K562 (cell line): ENCODE measurements at places on chromosomes 4 and X.

GRCh38 chrX:30296408-30297254 is 12.6 kb downstream of the NR0B1 start:
- no peak overlapping the region for H3K4me3 ChIP-seq
- no peak overlapping the region for H3K27ac ChIP-seq
- no peaks in the 10 kb centered on the region for H3K4me1 ChIP-seq

DNA sequence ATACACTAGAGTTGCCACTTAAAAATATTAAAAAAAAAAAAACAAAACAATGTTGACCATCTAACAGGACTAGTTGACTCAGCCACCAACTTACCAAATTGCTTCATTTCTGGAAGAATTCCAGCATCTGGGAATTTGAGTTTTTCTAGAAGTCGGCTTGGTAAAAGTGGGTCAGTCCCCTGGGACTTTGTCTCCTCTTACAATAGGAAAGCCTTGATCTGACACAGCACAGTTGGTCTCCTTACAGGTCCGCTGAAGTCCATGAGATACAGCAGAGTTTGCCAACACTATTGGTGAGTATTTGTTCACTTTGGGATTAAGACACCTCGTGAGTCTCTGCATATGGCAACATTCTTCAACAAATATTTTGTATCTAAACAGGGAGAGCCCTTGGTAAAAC is 18.2 kb upstream of the DDIT4L start:
- H3K27me3 ChIP-seq = no peaks in the 10 kb centered on the region
- no peak overlapping the region for H3K4me3 ChIP-seq
- H3K27ac ChIP-seq = no peak overlapping the region
- no peak for DNase-seq
- H3K4me1 ChIP-seq = no peaks in the 10 kb centered on the region
- no peaks in the 10 kb centered on the region for H3K36me3 ChIP-seq

DNA sequence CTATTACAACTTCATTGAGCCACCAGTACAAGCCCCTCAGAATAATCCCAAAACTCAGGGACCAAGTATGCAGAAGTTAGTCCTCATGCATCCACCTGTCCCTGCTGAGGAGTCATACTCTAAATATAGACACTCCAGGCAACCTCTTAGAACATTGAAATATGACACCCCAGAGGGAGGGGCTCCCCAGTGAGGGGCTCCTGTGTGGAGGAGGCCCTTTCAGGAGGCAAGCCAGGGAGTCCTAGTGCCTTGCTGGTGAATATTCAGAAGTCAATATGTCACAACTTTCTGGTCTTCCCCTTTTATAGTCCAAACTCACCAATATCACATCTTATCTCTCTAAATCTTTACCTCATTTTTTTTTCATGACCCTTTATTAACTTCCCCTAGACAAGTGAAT is 1.6 kb upstream of the ARMCX6 start:
- peak overlapping the region; percentile 26; the same call in 1 of the 3 replicates for H3K27ac ChIP-seq
- DNase-seq = no peak
- H3K4me1 ChIP-seq = peaks cover 6% of the 10 kb centered on the region; the same call in 2 of the 3 replicates
- H3K4me3 ChIP-seq = no peak overlapping the region
- no peaks in the 10 kb centered on the region for H3K27me3 ChIP-seq

- H3K4me3 ChIP-seq = no peak overlapping the region
- no peaks in the 10 kb centered on the region for H3K4me1 ChIP-seq
- H3K27ac ChIP-seq = no peak overlapping the region
- no peaks in the 10 kb centered on the region for H3K27me3 ChIP-seq
Measured at GRCh38 chrX:109393859-109394258, 88.0 kb downstream of the GUCY2F start.

DNA sequence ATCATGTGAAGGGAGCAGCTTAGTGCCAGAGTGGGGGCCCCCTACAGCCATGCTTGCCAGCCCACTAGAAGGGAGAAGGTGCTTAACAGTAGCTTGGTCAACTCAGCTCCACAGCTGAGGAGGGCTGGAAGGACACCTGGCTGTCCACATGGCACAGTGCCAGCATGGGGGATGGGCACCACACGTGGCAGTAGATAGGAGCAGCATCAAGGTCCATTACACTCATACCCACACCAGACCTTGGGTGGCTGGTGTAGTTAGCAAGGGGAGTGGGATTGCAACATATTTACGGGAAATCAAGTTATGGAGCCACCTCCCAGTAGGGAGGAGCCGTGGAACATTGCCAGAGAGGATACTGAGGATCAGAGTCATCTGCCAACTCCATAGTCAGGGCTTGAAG is 37.9 kb upstream of the SLC4A4 start:
- no peak for DNase-seq
- no peaks in the 10 kb centered on the region for H3K36me3 ChIP-seq
- no peaks in the 10 kb centered on the region for H3K27me3 ChIP-seq

- no peak overlapping the region for H3K4me3 ChIP-seq
- no peak overlapping the region for H3K27ac ChIP-seq
- H3K4me1 ChIP-seq = no peaks in the 10 kb centered on the region
- no peaks in the 10 kb centered on the region for H3K27me3 ChIP-seq
- no peak for DNase-seq
Measured at GRCh38 chrX:3450881-3451570, 104.6 kb upstream of the MXRA5 start.

DNA sequence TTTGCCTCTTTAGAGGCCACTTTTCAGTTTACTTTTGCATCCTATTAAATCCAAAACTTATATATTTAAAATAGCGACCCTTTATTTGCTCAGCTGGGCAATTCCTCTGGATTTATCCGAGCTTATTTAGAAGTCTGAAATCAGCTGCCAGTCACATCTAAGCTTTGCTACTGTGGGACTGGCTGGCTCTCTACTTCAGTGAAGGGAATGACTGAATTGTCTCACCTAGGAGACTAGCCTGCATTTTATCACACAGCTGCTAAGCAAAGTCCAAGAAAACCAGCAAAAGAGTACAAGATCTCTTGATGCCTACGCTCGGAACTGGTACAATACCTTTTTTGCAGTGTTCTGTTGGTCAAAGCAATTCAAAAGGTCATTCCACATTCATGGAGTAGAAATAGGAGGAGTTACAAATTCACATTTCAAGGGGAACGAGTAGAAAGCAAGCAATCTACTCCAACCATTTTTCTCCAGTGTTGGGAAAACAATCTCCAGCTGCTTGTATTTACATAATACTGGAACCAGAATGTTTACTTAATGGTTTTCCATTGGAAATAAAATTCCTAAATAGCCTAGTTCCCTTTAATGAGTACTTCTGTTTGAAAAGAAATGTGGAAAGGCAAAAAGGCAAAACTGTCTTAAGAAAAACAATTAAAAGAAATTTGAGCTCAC is 160.2 kb downstream of the MAGEB5 start:
- H3K4me1 ChIP-seq = no peaks in the 10 kb centered on the region
- H3K36me3 ChIP-seq = no peaks in the 10 kb centered on the region
- no peak for DNase-seq
- H3K27ac ChIP-seq = no peak overlapping the region

- H3K4me3 ChIP-seq = no peak overlapping the region
- no peaks in the 10 kb centered on the region for H3K27me3 ChIP-seq
- H3K36me3 ChIP-seq = no peaks in the 10 kb centered on the region
- DNase-seq = no peak
- no peak overlapping the region for H3K27ac ChIP-seq
Measured at GRCh38 chr4:175215657-175216056, 297.5 kb downstream of the ADAM29 start.

DNA sequence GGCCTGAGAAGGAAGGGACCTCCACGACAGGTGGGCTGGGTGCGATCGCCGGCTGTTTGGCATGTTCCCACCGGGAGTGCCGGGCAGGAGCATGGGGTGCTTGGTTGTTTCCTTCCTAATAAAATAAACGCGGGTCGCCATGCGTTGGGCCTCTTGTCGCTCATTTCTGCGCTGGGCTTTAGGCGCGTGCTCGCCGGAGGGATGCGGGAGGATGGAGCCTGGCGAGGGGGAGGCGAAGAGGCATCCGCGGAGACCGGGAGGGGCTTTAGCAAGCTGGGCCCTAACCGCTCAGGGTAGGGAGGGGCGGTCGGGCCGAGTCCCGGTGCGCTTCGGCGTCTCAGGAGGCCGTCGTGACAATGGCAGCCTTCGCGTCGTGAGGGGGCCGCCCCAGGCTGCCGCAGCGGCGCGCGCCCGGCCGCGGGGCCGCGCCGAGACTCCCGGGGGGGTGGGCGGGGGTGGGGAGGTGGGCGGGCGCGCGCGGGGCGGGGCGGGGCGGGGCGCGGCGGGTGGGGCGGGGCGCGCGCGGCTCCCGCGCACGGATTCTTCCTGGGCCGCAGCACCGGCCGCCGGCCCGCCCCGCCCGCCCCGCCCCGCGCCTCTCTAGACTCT is 476 bp upstream of the GDI1 start:
- DNase-seq = peak; percentile 85
- peak overlapping the region; percentile 83; the same call in 2 of the 3 replicates for H3K27ac ChIP-seq
- H3K36me3 ChIP-seq = peaks cover 77% of the 10 kb centered on the region; the same call in 2 of the 3 replicates
- peaks cover 4% of the 10 kb centered on the region; the same call in 2 of the 3 replicates for H3K4me1 ChIP-seq
- H3K4me3 ChIP-seq = peak overlapping the region; percentile 68
